ENCODE measurements at places on chromosomes 7 and 10.

GRCh38 chr10:79355420-79356017 is 8.2 kb downstream of the PPIF start:
- no peak for DNase-seq

GRCh38 chr7:3495530-3495929 is 194.5 kb downstream of the SDK1 start:
- DNase-seq: no peak

- no peak for DNase-seq
Measured at GRCh38 chr7:25885057-25885576, 266.9 kb upstream of the NFE2L3 start.

GRCh38 chr10:118167056-118167700 is 120.4 kb upstream of the RAB11FIP2 start:
- DNase-seq: no peak

DNA sequence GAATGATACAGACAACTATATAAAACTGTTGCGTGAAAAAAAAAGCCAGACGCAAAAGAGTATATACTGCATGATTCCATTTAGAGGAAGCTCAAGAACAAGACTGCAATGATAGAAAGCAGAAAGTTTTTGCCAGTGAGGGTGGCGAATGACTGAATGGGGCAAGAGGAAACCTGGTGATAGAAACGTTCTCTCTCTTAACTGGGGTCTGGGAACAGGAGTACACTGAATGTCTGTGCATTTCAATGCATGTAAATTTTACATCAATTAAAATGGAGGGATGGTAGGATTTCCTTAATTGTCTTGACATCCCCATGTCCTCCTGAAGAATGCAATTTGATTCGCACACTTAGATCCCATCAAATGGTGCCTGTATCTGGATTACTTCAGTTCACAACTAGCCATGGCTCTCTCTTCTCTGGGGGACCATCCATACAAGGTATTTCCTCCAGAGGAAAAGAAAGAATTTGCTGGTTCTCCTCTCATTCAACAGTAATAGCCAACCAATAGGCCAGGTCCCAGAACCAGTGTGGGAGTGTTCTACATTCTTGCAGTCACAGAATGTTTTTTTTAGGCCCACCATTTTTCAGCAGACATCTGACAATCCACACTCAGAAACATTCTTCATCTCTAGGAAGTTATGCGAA is 221.0 kb upstream of the KLF14 start:
- no peak for DNase-seq

GRCh38 chr10:26481914-26482550 is 43.9 kb downstream of the APBB1IP start:
- no peak for DNase-seq

- DNase-seq: no peak
Measured at GRCh38 chr10:70682920-70683600, 10.8 kb downstream of the ADAMTS14 start.

- no peak for DNase-seq
Measured at GRCh38 chr7:3955751-3956696, 655.0 kb downstream of the SDK1 start.

GRCh38 chr10:80938903-80939302 is 401.2 kb downstream of the SH2D4B start:
- no peak for DNase-seq

DNA sequence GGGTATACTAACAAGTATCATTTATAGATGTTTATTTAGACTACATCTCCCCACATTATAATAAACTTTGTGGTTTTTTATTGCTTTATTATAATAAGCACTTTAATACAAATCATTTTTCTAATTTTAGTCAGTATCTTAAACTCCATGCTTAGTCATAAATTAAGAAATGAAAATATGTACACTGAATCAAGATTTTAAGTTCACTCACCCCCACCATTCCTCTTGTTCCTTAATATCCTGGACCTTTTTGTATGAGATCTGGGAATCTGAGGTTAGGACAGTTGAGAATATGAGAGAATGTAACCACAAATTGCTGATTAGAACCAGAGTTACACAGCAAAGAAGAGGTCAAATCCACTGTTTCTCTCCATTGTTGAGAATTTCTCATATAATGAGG is 93.6 kb upstream of the WNT16 start:
- DNase-seq: no peak

- no peak for DNase-seq
Measured at GRCh38 chr10:81367132-81367531, 507.9 kb upstream of the NRG3 start.

GRCh38 chr10:110569736-110570135 is 2.2 kb downstream of the SMC3 start:
- no peak for DNase-seq

GRCh38 chr7:19916046-19916445 is 142.6 kb upstream of the TMEM196 start:
- DNase-seq: no peak

DNA sequence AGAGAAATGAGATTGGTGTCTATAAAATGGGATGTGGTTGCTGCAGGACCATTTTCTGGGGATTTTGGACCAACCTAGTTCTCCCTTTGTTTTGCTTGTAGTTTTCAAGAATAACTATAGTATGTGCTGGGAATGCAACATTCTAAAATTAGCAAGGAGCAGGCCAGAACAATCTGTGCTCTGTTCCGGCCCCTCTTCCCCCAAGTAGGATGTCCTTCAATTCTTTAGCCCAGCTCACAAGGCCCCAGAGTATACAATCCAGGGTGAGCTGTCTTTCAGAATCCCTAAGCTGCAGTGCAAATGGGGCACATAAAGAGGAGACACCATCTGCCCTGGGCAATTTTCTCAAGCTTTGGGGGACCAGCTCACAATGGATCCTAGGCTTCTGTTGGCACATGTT is 809.1 kb downstream of the TNS3 start:
- DNase-seq: no peak

- no peak for DNase-seq
Measured at GRCh38 chr10:94129393-94130130, 135.8 kb downstream of the PLCE1 start.

DNA sequence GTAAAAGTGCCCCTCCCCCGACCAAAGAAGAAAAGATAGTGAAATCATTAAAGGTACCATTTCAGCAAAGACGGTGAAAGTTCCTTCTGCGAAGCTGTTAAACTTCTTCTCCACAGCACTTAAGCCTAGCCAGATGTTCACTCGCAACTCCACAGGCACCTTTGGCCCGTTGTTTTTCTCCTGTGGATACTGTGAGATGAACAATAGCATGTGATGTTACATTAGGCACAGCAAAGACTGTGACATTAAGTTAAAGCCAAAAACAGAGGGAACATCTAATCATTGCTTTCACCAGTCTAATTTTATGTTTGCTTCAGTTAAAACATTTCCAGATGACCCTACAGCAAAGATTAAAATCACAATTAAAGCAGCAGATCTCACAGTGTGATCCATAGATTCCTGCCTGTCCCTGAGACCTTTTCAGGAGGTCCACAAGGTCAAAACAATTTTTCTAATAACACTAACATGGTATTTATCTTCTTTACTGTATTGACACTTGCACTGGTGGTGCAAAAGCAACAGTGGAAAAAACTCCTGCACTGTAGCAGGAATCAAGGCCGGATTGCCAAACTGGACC is 112.5 kb downstream of the MYOF start:
- DNase-seq: no peak

- DNase-seq: no peak
Measured at GRCh38 chr10:114172216-114172615, 1.8 kb downstream of the CCDC186 start.

- DNase-seq: no peak
Measured at GRCh38 chr7:27032839-27033238, 63.0 kb downstream of the HOXA1 start.

GRCh38 chr10:101969412-101969922 is 86.5 kb downstream of the ARMH3 start:
- no peak for DNase-seq

DNA sequence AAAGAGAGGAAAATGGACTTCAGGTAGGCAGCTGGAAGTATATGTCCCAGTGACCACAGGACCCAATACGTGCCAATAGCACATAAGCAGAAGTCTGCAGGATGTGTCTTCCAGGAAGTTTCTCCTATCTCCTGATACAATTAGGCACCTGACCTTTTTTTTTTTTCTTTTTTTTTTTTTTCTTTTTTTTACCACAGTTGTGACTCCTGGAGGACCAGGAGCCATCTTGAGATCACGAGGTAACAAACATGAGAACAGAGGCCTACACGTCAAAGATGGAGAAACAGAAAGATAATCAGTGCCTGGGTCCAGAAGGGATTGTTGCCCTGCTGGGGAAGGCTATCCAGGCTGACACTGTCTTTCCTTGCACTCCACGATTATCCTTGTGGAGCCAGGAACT is 312.4 kb upstream of the NEBL start:
- no peak for DNase-seq

DNA sequence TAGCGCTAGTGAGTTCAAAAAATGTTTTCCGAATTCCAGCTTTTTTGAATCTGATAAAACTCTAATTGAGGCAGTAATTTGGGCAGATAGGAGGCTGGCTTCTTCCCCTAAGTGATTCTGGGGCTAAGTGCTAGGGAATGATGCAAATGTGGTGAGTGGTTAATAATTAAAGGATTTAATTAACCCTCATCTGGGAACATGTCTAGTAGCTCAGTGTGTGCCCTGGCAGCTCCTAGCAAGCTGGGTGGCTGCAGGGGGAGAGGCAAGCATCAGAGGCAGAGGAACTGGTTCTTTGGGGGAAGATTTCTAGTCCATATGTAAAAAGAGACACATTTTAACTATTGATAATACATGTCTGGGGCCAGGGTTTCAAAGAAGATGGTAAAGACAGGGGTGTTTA is 354.5 kb downstream of the WDR11 start:
- DNase-seq: no peak

DNA sequence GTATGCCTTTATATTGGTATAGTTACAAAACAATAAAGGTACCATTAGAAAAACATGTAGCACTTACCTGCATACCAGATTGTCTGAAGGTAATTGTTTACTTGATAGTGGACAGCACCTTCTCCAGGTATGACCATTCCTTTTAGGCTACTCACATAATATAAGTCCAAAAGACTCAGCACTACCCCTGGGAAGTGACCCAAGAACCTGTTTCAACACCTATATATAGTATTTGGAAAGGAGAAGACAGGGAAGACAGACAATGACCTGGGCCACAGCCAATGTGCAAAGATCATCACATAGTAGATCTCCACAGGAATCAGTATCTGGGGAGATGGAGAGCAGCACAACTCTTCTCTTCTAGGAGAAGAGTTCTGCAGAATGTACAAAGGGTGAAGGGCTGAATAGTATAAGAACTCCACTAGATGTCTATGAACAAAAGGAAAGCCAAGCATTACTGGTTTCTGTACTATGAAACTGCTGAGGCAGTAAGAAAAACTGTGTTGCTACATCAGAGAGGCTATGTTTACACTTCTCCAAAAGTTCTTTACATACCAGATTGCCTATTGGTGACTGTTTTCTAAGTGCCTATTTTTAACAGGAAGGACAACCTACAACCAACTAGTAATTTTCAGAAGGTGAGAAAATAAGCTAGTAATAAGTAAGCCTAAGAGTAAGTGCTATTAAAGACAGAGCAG is 159.2 kb downstream of the BTAF1 start:
- DNase-seq: no peak

DNA sequence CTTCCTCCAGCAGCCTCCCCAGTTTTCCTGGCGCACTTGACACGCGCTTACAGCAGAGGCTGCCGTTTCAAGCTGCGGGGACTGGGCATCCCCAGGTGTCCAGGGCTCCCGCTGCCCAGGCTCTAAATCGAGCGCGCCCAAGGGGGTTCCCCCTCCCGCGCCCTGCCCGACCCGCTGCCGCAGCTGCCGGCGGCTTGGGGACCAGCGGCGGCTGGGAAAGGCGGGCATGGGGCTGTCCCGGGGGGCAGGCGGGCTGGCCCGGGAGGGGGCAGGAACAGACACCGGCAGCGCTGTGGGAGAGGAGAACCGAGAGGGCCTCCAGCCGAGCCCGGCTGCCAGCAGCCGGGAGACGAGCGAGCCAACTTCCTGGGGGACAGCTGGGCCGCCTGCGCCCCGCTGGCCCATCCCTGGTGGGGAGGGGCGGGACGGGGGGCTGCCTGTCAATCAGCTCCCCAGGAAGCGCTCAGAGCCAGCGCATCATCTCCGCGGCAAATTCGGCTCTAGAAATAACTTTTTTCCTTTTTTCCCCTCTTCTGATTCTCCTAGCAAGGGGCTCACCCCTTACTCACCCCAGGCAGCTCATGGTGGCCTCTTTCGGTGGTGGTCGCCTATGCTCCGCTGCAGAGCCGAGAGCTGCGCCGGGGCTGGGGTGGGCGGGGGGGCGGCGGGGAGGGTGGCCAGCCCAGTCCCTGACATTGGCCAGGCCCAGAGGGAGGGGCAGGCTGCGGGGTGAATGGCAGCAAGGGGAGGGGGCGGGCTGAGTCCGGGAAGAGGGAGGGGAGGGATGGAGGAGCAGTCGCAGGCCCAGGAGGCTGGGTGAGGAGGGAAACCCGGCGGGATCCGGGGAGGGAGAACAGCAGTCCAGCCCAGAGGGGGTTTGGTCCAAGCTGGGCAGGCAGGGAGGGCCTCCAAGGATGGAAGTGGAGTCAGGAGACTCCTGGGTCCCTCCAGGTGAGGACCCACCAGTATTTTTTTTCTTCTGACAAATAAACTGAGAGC is 14.7 kb downstream of the GRID2IP start:
- DNase-seq: no peak

GRCh38 chr7:140674356-140674800 is 1.6 kb downstream of the ADCK2 start:
- no peak for DNase-seq

DNA sequence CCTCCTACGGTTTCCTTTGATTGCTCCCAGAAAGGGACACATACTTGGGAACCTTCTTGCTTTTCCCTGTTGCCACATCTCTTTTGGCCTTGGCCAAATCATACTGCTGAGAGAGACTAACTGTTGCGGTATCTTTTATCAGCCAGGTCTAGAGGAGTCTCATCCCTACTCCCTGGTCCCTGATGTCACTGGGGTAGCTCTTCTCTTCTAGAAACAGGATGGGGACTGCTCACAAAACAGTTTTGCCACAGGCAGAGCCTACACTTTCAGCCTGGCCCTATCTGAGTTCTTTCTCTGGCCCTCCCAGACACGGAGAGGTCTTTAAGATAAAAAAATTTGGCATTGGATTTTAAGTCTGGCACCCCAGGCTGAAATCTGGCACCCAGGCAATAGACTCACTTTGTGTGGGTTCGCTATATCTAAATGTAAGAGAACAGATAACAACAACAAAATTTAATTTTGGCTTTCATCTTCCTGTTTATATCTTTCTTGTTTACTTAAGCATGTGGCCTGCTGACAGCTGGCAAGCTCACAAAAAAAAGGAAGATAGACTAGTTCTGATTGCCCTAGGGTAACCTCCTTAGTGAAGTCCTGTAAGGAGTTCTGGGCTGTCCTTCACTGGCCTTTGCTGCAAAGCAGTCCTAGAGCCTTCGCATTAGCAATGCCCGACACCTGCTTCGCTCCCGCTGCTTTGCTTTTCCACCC is 228.3 kb upstream of the NPVF start:
- DNase-seq: no peak

DNA sequence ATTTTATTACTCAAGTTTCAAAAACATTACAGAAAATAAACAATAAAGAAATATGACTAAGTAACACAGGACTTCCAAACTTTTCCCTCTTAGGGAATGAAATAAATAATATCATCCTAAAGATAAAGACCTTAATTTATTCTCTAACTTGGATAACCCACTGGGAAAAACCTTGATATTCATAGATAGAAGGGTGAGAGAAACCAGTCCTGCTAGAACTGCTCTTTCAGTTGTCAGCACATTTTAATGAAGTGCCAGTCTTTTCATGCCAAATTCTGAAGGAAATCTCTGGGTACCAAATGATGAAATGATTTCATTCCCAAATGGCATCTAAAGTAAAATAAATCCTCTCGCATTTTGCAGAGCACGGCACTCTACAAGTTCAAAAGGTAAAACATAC is 114.5 kb upstream of the SMIM30 start:
- no peak for DNase-seq

- no peak for DNase-seq
Measured at GRCh38 chr10:99297033-99297432, 32.1 kb upstream of the CNNM1 start.

- DNase-seq: no peak
Measured at GRCh38 chr10:12995425-12995861, 6.1 kb downstream of the CCDC3 start.

All from neuronal stem cell (in vitro differentiated cells).